ENCODE measurements at places on chromosomes 5 and 9.

- DNase-seq, result no peak
Measured at GRCh38 chr5:137486707-137487106, 12.4 kb downstream of the SPOCK1 start.

- no peak for DNase-seq
Measured at GRCh38 chr9:16090907-16091629, 538.2 kb downstream of the CCDC171 start.

DNA sequence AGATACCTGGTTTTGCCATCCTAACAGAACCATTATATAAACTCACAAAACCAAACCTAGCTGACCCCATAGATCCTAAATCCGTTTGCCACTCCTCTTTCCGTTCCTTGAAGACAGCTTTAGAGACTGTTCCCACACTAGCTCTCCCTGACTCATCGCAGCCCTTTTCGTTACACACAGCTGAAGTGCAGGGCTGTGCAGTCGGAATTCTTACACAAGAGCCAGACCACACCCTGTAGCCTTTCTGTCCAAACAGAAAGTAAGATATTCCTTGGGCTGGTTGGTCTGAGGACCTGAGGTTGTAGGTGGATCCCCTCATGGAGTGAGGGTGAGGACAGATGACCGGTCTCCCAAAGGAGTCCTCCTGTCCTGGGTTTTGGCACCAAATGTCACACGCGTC lies 56.7 kb upstream of the NAA35 start:
- no peak for DNase-seq

DNA sequence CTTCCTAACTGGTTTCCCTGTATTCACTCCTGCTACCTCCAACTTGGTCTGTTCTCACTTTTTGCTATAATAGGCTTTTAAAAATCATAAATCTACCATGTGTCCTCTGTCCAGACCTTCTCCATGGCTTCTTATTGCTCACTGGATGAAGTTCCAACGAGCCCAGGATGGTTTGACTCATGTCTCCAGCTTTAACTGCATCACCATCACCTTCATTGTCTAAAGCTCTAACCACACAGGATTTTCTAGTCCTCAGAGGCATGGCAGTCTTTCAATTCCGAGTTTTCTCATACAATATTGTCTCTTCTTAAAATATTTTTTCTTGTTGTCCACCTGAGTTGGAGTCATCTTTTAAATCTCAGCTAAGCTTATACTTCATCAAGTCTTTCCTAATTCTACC lies 49.3 kb downstream of the PDCD1LG2 start:
- DNase-seq, result no peak

- no peak for DNase-seq
Measured at GRCh38 chr9:18746631-18747030, 272.7 kb downstream of the ADAMTSL1 start.

- no peak for DNase-seq
Measured at GRCh38 chr5:1471997-1472963, 27.0 kb upstream of the SLC6A3 start.

- DNase-seq, result no peak
Measured at GRCh38 chr5:75167345-75167744, 69.3 kb downstream of the ANKRD31 start.

DNA sequence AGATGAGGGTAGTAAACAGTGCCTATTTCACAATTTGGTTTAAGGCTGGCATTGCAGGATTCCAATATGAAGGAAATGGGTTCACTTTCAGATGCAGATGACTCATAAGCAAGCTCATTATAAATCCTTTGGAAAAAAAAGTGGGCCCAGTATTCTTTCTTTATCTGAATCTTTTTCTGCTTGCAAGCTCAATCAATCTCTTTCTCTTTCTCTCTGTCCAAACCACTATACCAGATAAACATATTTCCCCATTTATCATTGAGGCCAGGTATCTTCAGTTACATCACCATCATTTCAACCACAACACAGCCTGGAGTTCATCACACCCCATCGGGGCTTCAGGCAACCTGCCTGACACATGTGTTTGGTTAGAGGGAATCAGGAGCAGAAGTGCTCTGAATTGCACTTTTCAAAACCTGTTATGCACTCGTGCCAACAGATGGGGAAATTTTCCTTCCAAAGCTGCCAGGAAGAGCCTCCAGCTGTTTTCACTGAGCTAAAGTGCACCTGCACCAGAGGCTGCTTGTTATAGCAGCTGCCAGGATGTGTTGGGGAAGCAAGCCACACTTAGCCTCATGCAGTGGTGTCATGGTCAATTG lies 30.0 kb upstream of the MAMDC2 start:
- DNase-seq, result no peak

Measured in stimulated activated CD4-positive, alpha-beta T cell treated with anti-CD3 and anti-CD28 coated beads, Interleukin-1b, Interleukin-23, amount 100 ng/mL, for 48 hours (primary cell).